ENCODE measurements at places on chromosomes 12 and 14.

DNA sequence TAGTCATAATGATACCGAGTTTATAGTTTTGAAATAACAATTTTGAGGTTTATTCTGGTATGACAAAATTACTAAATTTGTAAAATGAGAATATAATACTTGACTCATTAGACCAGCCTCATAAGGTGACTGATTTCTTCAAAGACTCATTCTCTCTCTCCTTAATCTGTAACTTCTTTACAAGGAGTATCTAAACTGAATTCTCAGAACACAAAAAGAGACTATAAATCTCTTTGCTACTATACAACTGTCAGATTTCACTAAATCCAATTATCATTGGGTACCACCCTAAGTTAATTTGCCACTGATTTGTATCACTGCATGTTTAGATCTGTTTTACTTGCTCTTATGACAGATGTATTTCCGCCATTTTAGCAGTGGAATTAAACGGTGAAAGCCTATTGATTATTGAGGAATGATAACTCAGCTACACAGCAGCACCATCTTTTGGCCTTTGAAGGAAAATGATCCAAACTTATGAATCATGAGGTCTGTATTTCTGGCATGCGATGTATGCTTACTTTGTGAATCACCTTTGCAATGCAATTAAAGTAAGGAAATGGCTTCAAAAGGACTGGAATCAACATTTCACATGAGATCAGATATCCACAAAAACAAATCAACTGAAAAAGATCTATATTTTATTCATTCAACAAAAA is 161.2 kb downstream of the RERGL start:
- DNase-seq = no peak

DNA sequence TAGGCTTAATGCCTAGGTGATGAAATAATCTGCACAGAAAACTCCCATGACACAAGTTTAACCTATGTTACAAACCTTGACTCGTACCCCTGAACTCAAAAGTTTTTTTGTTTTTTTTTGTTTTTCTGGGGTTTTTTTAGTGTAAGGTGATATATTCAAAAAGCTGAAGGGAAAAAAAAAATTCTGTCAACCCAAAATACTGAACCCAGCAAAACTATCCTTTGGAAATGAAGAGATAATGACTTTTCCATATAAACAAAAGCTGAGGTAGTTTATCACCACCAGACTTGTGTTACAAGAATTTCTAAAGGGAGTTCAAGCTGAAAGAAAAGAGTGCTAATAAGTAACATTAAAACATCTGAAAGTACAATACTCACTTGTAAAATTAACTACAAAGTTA is 448.1 kb downstream of the KCNH5 start:
- no peak for DNase-seq

GRCh38 chr14:72535485-72535884 is 358.4 kb downstream of the DPF3 start:
- DNase-seq = no peak

GRCh38 chr12:2248901-2249381 is 196.2 kb downstream of the CACNA1C start:
- no peak for DNase-seq

DNA sequence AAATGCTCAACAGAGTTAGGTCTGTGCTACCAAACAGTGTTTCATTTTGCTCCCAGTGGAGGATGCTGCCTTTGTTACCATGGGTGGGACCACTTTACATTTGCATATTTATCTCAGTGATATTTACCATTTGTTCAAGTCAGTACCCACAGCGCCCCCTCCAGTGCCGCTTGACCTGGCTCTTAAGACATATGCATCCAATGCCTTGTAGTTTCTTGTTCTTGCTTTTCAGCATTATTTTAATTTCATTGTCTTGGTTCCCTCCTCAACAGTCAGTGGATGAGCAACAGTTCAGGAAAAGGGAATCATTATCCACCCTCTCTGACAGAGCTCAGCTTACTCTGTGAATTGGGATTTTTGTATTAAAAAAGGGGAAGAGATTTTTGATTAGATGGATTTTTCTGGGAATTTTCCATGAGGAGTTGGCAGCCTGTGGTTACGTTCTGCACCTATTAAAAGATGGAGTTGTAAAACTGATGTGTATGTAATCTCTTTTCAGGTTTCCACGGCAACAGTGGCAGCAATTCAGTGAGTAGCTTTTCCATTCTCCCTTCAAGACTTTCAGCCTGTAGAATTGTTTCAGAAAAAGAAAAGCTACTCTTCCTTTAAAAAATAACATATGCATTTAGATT is 240.5 kb upstream of the DAAM1 start:
- no peak for DNase-seq

GRCh38 chr12:22413592-22413991 is 79.1 kb upstream of the ST8SIA1 start:
- DNase-seq = no peak

GRCh38 chr12:103169-103981 is 36.8 kb downstream of the IQSEC3 start:
- DNase-seq = no peak

DNA sequence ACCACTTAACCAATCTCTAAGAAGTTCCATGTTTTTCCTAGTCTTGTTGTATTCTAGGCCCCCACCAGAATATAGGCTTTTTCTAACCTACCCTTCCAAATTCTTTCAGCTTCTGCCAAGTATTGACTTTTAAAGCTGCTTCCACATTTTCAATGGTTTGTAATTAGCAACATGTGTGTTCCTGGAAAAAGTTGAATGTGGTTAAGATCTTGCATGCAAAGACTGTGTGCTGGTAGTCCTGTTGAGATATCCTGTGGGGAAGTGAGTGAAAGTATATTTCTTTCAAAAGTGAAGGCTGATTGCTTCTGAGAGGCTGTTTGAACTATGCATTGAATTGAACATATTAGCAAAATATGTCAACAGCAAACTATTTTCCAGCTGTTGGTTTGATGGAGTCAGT is 646 bp upstream of the OR6C4 start:
- no peak for DNase-seq

DNA sequence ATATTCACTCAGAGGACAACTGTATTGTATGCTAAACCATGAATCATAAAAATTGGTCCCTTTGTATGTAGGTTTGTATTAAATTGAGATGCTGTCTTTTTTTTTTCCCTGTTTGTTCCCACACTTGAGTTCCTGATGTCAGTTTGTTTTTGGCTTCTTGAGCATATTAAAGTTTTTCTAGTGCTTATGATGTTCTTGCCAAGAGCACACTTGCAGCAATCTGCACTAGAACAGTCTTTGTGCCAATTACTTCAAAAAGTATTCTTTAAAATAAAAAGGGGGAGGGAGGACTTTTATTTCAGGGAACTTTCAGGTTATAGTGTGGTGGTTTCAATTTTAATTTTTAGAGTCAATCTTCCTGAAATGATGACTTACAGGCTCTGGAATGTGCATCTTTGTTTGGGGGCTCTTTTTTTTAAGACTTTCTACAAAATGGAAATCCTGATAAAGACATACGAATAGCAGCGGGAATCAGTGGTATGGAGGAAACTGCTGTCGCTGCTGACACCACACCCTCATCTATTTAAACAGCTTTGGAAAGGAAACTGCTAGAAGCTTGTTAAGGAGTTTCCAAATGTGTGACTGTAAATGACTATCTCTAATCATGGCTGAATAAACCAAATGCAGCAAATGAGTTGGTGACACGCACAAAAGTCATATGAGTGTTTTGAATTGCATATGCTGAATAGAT is 188.6 kb downstream of the EGLN3 start:
- DNase-seq = no peak

Measured in mucosa of gallbladder (tissue), 1 donor.